ENCODE measurements at places on chromosomes 2 and 18.

- DNase-seq: no peak
Measured at GRCh38 chr2:209640358-209640757, 131.3 kb upstream of the UNC80 start.

GRCh38 chr2:219901155-219901554, 273.7 kb downstream of the SLC4A3 start:
- DNase-seq: no peak

DNA sequence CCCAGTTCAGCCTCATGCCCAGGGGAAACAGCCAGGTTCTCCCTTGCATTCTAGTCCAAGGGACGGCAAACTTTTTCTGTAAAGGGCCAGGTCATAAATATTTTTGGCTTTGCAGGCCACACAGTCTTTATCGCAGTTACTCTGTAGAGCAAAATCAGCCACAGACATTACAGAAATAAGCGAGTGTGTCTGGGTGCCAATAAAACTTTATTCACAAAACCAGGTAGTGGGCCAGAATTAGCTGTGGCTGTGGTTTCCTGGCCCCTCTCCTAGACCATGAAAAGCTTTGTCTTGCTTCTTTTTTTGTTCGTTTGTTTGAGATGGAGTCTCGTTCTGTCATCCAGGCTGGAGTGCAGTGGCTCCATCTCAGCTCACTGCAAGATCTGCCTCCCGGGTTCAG, 80.1 kb downstream of the EIPR1 start:
- DNase-seq: no peak

GRCh38 chr2:73870084-73870483, 22.7 kb upstream of the ACTG2 start:
- no peak for DNase-seq

DNA sequence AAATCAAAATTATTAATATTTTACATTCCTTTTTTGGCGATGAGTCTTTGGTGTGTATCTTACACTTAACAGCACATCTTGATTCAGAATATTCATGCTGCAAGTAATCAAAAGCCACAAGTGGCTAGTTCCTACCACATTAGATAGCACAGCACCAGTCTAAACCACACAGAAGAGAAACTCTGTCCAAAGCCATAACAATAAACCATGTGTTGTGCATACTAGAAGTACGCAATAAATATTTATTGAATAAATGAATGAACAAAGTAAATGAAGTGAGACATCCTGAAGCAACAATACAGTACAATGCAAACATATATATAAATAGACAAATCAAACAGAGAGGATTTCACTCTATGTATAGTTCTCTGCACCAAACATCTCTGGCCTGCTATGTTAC, 287.3 kb downstream of the EXOC6B start:
- no peak for DNase-seq

DNA sequence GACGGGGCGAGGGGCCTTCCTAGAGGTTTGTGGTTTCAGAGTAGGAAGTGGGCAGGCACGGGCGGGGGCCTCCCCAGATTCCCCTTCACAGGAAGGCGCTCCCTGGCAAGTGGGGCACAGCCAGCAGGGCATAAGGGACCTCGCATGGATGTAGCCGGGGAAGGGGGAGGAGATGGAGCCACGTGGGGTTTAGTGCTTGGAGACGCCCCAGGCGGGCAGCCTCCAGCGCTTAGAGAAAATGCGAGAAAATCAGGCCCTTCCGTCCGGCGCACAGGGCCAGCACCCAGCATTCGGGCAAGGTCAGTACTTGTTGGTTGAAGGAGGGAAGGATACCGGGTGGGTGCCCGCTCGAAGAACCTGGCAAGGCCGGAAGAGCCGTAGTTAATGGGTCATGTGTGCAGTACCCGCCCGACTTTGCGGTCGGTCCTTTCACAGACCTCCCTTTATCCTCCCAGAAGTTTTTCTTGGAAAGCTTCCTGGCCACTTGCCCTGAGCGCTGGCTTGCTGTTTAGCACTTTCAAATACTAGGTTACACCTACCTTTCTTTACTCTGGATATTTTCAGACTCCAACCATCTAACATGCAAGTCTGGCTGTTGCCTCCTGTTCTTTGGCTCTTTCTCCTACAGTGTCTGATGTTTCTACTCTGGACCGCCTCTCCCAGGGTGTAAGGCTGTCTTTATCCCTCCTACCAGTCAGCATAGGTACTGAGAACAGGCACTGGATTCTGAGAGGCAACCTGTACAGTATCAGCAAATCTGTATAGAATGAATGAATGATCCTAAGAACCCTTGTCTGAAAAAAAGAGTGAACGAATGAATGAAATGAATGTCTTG, 78.1 kb downstream of the CIB4 start:
- no peak for DNase-seq

DNA sequence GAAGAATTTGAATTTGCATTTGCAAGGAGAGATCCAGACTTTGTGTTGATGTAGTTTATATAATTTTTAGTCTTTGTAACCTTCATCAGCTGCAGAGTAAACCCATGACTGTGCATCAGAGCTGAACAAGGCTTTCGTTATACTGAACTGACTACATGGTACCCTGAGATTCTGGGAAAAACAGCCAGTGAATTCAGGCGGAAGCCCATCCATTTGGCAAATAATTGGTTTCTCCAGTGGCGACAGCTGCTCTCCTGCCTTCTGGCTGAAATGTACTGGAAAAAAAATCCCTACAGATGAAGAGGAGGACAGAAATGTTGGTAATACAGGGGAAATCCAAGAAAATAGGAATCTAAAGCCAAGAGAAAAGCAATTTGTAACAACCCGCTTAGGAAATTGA, 657.5 kb upstream of the CDH7 start:
- no peak for DNase-seq

DNA sequence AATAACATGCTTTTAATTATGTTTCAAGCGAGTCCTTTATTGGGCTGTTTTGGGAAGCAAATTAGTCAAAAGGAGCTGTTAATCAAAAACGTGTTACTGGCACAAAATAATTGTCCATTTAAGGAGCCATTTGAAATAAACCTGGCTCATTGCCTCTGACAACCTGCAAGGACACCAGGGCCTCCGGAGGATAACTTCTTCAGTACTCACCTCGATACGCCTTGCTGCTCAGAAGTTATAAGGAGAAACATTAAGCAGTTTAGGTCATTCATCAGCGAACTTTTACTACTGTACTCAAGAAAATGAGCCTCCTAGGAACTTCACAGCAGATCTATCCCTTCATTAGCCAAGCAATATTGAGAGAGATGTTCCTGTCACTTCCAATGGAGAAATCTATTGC, 1579.2 kb upstream of the ACVR2A start:
- no peak for DNase-seq

DNA sequence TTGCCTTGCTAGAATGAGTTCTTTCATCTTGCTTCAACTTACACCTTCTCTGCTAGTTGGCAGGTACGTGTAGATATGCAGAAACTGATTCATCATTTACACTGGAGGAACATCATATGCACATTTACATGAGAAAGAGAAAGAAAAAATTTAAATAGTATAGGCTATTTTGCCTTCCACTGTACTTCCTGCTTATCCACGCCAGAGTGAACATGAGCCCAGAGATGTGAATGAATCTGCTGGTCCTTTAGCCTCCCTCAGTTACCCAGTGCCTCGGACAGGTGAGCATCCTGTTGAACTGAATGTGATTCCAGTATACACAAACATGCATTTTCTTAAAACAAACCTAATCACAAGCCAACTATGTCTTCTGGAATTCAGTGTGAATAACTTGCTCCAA, 83.6 kb downstream of the SESTD1 start:
- no peak for DNase-seq

GRCh38 chr2:58899692-58900091, 658.6 kb upstream of the FANCL start:
- no peak for DNase-seq

GRCh38 chr2:182977463-182977862, 60.8 kb downstream of the NCKAP1 start:
- no peak for DNase-seq

DNA sequence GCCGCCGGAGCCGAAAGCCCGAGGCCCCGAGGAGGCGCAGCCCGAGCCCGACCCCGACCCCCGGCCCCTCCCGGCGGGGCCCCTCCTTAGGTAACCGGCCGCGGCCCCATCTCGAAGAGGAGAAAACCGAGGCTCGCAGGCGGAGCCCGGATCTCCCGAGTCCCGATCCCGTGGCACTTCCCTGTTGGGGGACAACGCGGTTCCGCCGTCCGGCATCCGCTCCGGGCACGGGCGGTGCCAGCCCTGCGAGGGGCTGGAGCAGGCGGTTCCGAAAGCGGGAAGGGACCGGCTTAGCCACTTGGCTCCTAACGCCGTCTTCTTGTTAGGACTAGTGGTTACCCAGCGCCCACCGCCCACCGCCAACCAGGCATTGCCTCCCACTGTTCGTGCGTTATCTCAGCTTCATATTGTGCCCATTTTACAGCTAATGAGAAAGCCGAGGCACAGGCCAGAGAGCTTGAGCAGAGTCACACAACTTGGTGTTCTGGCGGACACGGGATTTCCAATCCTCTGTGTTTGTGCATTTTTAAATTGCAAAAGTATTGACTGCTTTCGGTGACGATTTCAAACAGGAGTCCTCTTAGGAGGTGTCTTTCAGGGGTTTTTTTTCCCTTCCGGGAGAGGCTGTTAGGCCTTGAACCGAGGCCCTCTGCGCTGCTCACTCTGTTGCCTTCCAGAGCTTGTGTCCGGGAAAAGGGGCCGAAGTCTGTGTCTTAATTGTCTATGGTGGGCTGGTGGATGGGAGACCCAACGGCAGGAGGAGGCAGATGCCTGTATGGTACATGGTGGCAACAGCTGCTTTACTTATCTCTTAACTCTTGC, 562 bp downstream of the CENPA start:
- no peak for DNase-seq

DNA sequence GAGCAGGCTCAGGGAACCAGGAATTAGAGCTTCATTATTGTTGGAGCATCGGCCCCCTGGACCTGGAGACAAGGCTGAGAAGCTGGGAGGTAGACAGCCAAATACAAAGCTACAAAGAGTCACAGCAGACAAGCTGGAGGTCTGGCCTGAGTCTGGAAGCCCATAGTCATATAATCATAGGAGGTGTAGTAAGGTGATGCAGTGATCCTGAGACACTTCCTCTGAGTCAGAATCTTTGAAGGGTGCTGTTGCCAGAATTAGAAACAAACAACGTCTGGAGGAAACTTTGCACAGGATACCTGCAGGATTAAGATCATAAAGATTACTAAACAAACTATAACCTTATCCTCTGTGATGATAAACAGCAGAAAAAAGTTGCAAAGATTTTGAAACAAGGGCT, 213.8 kb downstream of the DSC3 start:
- no peak for DNase-seq

GRCh38 chr2:5706717-5707455, 14.7 kb downstream of the SOX11 start:
- DNase-seq: no peak

- DNase-seq: no peak
Measured at GRCh38 chr18:34158881-34159690, 65.6 kb downstream of the NOL4 start.

- DNase-seq: no peak
Measured at GRCh38 chr2:137947728-137948336, 16.4 kb upstream of the HNMT start.

- no peak for DNase-seq
Measured at GRCh38 chr2:132593171-132593570, 76.8 kb downstream of the LYPD1 start.

GRCh38 chr2:231300722-231301076, 94.8 kb upstream of the B3GNT7 start:
- no peak for DNase-seq

- no peak for DNase-seq
Measured at GRCh38 chr2:8134473-8134932, 547.4 kb upstream of the ID2 start.

DNA sequence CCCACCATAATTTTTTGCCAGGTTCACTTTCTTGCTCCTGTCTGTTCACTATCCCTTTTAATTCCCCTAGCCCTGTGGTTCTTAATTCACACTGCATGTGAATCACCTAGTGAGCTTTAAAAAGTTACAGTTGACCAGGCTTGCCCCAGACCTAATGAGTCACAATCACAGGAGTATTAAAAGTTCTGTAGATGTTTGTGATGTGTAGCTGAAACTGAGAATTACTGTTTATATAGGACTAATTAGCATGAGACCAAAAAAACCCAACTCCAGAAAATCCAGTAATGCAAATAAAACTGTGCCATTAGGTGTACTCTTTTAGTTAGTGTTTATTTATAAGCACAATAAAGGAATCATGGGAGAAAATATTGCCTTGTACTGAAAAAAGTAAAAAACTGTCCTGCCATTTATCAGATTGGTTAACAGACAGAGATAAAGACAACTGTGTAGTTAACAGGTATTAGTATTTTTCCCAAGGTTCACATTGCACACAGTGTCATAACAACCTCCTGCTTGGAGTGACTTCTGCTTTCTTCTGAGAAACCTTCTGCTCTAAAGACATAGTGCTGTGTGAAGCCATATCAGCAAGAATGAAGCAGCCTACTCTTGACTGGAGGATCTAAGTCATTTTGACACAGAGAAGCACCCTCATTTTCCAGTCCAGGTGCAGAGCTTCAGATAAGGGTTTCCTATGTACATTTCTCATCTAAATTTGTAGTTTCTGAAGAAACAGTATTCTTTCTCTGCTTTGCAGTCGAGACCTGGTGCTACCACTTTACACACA, 39.0 kb downstream of the VAPA start:
- no peak for DNase-seq

- no peak for DNase-seq
Measured at GRCh38 chr2:71422786-71423185, 30.6 kb upstream of the DYSF start.

GRCh38 chr2:105329561-105330495, at the start of gene TGFBRAP1:
Gene TGFBRAP1, minus strand, starts transcription at chr2:105329735. Its CDS starts 21,434 bp downstream, at chr2:105308301.
- peak; percentile 34 for DNase-seq

DNA sequence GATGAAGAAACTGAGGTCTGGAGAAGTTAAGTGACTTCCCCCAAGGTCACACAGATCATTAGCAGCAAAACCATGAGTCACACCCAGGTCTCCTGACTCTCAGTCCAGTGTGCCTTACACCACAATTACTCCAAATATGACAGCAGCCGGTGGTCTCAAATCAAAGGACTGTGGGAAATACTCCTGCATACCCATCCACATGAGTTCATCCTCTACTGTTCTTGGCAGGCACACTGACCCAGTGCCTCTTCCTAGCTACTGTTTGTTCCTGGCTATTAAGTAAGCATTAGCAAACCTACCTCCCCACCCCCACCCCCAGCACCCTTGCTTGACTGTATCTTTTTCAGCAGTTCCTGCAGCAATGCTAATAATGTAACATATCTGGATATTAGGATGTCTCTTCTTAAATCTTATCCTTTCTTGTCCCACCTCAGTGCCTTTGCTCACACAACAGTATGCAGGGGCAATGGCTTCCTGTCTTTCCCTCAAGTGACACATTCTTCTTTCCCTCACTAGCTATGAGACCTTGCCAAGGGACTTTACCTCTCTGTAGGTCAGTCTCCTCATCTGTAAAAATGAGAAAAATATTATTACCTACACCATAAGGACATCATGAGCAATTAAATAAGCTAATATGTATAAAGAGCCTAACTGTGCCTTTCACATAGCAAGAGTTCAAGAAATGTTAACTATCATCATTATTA, 46.2 kb downstream of the FAM98A start:
- DNase-seq: no peak

DNA sequence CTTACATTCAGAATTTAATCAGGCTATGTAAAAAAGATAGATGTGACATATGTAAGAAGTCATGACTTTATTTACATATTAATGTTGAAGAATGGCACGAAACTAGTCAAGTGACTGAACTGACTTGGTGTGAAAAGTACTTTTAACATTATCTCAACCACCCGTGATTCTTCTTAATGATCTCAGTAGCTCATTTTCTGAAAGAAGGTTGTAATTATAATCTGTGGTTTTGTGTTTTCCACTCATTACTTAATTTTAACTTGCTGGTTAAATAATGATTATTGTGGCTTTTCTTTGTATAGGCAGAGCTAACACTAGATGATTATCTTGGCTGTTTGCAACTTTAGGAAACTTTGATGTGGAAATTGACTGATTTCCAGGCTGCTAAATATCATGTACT, 18.5 kb downstream of the KCNJ13 start:
- DNase-seq: no peak

Data from activated CD4-positive, alpha-beta T cell treated with anti-CD3 and anti-CD28 coated beads, Interleukin-2, amount 50 U/mL, for 24 hours (primary cell).